Cortex of kidney (tissue), 1 donor: ENCODE measurements at places on chromosomes 16 and 17.

DNA sequence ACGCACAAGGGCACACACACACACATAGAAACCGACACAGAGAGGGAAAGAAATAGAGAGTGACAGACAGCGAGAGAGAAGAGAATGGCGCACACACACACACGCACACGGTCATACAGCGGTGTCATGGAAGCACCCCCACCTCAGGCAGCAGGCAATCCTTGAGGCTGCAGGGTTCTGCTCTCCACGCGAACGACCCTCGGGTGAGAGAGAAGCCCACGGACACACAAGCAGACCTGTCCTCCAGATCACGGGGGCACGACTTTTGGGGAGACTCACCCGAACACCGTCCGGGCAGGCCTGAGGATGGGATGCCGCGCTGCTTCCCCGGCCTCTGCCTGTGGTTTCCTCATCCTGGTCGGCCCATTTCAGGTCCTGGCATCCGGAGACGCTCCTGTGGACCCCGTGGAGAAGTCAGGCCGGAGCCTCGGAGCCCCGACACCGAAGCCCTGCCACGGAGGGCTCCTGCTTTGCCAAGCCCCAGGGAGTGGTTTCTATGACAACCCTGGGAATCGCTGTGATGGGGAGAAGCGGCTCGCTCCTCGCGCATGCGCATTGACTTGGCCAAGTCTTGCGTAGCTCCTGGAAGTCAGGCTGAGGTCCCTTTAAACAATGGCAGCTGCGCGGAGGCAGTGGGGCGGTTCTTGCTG lies 118.2 kb upstream of the KCNJ18 start:
- DNase-seq, result no peak

- no peak for DNase-seq
These were observed 215.7 kb upstream of the FOXF1 start for GRCh38 chr16:86294535-86295196.

GRCh38 chr16:87067003-87067556 lies 250.1 kb downstream of the C16orf95 start:
- DNase-seq, result no peak

DNA sequence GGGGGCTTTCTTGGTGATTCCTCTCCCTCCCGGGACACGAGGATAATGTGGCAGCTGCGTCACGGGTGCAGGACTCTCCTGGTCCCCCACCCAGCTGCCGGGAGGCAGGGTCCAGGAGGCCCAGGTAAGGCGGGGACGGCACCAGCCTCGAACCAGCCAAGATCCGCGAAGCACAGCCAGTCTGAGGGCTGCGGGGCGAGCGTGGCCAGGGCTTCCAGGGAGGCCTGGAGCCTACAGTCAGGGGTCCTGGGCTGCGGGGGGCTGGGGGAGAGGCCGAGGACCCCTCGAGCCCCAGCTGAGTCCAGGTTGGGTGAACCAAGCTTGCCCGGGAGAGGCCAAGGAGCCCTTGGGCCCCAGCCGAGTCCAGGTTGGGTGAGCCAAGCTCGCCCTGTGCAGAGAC lies 10.0 kb downstream of the TPSD1 start:
- no peak for DNase-seq

GRCh38 chr17:33164169-33164881 lies 128.8 kb downstream of the ASIC2 start:
- DNase-seq, result no peak
